CD4-positive, alpha-beta T cell treated with Interleukin-17A for 4 hours (primary cell): ENCODE measurements at places on chromosomes 11 and 22.

DNA sequence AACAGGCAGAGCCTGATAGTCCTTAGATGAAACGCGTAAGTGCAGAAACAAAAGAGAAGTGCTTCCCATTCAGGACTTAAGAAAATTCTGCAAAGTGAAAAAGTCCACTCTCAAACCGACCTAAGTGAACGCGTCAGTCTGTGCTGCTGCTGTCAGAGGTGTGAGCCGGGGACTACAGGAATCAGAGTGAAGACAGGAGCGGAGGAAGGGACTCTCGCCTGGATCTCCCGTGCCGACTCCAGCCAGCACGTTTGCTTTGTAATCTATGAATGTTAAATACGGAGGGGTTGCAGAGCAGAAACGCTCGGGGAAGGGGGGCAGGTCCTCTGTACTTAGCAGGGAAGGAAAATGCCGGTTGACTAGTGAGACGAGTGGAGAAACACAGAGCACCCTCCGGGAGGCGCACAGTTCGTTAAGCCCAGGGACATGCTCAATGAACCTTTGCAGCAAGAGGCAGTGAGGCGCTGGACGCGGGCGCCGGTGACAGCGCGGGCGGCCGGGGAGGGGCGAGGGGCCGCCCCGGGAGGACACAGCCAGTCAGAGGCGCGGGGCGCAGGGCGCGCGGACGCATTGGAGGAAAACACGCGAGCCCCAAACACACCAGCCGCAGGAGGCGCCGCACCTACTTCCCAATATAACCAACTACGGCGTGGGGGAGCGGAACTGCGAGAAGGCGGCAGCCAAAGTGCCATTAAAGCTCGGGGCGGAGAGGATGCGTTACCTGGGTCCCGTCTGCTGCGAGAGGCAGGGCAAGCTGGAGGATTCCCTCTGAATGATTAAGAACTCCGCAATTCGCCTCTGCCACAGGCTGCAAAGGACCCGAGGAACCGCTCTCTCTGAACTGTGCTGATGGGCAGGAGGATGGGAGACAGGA, at the start of gene CNTN5:
Gene CNTN5, plus strand, starts transcription at position 598 of the 874 bp plus-strand sequence.
- peak; percentile 2 for DNase-seq

DNA sequence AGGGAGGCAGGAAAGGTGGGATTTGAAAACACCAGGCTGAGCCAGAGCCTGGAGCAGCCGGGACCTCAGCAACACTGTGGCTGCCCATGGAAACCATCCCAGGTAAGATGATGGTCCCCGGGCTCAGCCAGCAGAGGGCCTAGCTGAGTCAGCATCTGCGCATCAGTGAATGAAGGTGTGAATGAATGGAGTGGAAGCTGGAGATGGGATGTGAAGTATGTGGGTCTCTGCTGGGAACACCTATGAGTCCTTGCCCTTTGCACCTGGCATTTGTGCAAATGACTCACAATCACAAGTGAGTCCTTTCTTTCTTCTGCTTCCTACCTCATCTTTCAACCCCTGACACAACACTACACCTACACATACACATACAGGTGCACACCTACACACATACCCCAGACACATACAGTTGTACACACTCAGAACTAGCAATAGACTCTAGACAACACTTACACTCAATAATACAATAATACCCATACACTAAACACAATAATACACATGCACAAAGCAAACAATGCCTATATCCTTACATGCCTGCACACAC, 62.8 kb upstream of the PRDM11 start:
- DNase-seq: peak; percentile 22

- DNase-seq: peak; percentile 91
Measured at GRCh38 chr11:10792385-10793068, 16.2 kb downstream of the EIF4G2 start.

GRCh38 chr22:25334162-25334490, 114.7 kb downstream of the CRYBB2 start:
- peak; percentile 57 for DNase-seq

DNA sequence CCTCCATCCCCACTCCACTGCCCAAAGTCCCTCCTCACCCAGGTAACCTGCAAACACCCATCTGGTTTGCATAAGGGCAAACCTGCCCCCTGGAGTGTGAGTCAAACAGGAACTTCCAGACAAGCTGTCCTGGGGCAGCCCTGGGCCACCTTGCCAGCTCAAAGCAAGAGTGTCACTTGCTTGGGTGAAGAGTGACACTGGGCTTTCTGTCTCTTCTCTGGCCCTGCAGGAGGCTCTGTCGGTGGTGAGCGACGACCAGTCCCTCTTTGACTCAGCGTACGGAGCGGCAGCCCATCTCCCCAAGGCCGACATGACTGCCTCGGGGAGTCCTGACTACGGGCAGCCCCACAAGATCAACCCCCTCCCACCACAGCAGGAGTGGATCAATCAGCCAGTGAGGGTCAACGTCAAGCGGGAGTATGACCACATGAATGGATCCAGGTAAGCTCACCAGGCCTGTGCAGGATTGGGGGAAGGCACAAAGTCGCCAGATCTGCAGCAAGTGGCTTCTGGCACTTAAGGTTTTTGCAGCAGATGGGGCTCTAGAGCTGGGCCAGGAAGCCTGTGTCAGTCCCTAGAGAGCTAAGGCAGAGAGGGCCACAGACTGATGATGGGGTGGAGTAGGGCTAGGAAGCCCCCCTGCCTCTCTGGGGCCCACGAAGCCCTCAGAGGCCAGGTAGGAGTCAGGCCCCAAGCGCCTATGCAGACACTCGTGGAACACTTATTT, 64.2 kb downstream of the FLI1 start:
- peak; percentile 14 for DNase-seq

- DNase-seq: peak; percentile 23
Measured at GRCh38 chr11:60970890-60971289, 590 bp upstream of the CD6 start.

- DNase-seq: no peak
Measured at GRCh38 chr11:14322510-14322909, 36.5 kb downstream of the RRAS2 start.

- DNase-seq: no peak
Measured at GRCh38 chr11:64384981-64385944, 26.3 kb downstream of the RPS6KA4 start.

DNA sequence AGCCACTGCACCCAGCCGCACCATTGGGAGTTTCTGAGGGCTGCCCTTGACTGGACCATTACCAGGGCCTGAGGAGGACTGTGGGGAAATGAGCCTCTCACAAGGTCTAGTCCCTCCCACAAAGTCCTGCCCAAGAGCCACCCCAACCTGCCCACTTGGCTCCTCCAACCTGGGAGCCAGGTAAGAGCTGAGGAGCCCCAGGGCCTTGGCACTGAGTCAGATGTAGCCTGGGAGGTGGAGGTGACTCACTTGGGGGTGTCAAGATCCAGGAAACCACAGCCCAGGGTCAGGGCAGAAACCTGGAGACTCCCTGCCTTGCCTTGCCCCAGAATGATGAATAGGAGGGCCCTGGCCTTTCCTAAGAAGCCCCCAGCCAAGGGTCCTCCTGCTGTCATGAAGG, 25.8 kb upstream of the P2RY2 start:
- DNase-seq: no peak

- no peak for DNase-seq
Measured at GRCh38 chr22:21761086-21761485, 25.5 kb upstream of the YPEL1 start.
